ENCODE measurements at places on chromosomes 2 and 18. TPM values are rescaled to one million over a fixed set of nuclear protein-coding genes. Genes with fewer than 3 reads are reported as not detected.

Gene UGT1A4
- not detected for total RNA-seq

Gene EVX2
- total RNA-seq, result not detected

- no peaks in the 10 kb centered on the region for H3K36me3 ChIP-seq
- H3K4me1 ChIP-seq, result peaks cover 6% of the 10 kb centered on the region
- no peak overlapping the region for H3K27ac ChIP-seq
- no peak for DNase-seq
- no peak overlapping the region for H3K4me3 ChIP-seq
Measured at GRCh38 chr2:1841903-1842791, 97.8 kb upstream of the PXDN start.

Gene RGPD4
- not detected for total RNA-seq

- H3K4me3 ChIP-seq, result no peak overlapping the region
- peaks cover 5% of the 10 kb centered on the region for H3K27me3 ChIP-seq
- H3K36me3 ChIP-seq, result peaks cover 4% of the 10 kb centered on the region
- no peak overlapping the region for H3K27ac ChIP-seq
- DNase-seq, result no peak
Measured at GRCh38 chr2:235734688-235735231, 240.9 kb downstream of the AGAP1 start.

- no peak overlapping the region for H3K4me3 ChIP-seq
- H3K36me3 ChIP-seq, result no peaks in the 10 kb centered on the region
- no peaks in the 10 kb centered on the region for H3K4me1 ChIP-seq
- no peak for DNase-seq
Measured at GRCh38 chr18:64539847-64540246, 391.0 kb upstream of the LINC00305 start.

DNA sequence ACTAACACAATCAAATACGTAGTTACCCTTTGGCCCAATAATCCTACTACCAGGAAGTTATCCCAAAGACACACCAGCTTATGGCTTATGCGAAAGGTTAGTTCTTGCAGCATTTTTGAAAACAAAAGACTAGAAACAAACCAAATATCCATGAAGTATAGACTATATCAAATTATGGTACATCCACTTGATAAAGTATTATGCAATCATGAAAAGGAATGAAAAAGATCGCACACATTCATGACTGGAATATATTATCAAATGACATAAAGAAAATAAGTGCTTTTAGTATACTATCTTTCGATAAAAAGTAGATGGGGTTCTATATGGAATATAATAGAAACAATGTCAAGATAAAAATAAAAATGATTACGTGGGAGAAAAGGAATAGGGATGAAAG lies 78.2 kb downstream of the COBLL1 start:
- DNase-seq, result no peak
- no peaks in the 10 kb centered on the region for H3K36me3 ChIP-seq
- peaks cover 3% of the 10 kb centered on the region for H3K4me1 ChIP-seq
- H3K27ac ChIP-seq, result no peak overlapping the region

- no peaks in the 10 kb centered on the region for H3K4me1 ChIP-seq
- no peaks in the 10 kb centered on the region for H3K36me3 ChIP-seq
- H3K27me3 ChIP-seq, result peaks cover 1% of the 10 kb centered on the region
- no peak overlapping the region for H3K4me3 ChIP-seq
Measured at GRCh38 chr18:26479681-26480079, 68.7 kb downstream of the KCTD1 start.

GRCh38 chr2:214995926-214996670 lies 142.3 kb downstream of the ABCA12 start:
- H3K27me3 ChIP-seq, result no peaks in the 10 kb centered on the region
- H3K27ac ChIP-seq, result no peak overlapping the region
- no peak overlapping the region for H3K4me3 ChIP-seq
- no peak for DNase-seq

Gene CETN1
- not detected for total RNA-seq

- peak overlapping the region; percentile 1 for H3K27ac ChIP-seq
- H3K4me1 ChIP-seq, result peaks cover 52% of the 10 kb centered on the region
- no peak for DNase-seq
- H3K36me3 ChIP-seq, result no peaks in the 10 kb centered on the region
Measured at GRCh38 chr2:200310545-200310971, 4.1 kb downstream of the SPATS2L start.

DNA sequence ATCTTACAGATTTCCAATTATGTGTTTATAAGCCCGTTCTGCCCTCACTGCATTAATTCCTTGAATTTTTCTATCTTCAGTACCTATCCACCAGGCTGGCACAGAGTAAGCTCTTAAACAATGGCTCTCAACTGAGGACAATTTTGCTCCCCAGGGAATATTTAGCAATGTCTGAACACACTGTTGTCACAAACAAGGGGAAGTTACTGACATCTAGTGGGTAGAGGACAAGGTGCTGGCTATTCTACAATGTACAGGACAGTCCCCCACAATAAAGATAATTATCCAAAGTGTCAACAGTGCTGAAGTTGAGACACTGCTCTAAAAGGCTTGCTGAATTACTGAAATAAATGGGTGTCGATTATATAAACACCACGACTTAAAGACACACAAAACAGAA lies 5.0 kb downstream of the NDUFS1 start:
- no peak overlapping the region for H3K27ac ChIP-seq
- H3K36me3 ChIP-seq, result peaks cover 23% of the 10 kb centered on the region

Gene POTEJ
- not detected for total RNA-seq

Gene ADGRF3
- total RNA-seq, result 4.9 TPM

DNA sequence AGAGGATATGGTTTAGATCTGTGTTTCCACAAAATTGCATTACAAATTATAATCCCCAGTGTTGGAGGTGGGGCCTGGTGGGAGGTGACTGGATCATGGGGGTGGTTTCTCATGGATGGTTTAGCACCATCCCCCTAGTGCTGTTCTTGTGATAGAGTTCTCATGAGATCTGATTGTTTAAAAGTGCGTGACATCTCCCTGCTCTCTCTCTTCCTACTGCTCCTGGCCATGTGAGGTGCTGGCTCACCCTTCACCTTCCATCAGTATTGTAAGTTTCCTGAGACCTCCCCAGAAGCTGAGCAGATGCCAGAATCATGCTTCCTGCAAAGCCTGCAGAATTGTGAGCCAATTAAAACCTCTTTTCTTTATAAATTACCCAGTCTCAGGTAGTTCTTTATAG lies 33.1 kb downstream of the LHCGR start:
- DNase-seq, result no peak
- H3K4me1 ChIP-seq, result no peaks in the 10 kb centered on the region
- H3K36me3 ChIP-seq, result no peaks in the 10 kb centered on the region
- no peak overlapping the region for H3K4me3 ChIP-seq

GRCh38 chr2:30026091-30027055 lies 105.0 kb upstream of the ALK start:
- no peaks in the 10 kb centered on the region for H3K36me3 ChIP-seq
- DNase-seq, result peak; percentile 72
- no peak overlapping the region for H3K4me3 ChIP-seq

DNA sequence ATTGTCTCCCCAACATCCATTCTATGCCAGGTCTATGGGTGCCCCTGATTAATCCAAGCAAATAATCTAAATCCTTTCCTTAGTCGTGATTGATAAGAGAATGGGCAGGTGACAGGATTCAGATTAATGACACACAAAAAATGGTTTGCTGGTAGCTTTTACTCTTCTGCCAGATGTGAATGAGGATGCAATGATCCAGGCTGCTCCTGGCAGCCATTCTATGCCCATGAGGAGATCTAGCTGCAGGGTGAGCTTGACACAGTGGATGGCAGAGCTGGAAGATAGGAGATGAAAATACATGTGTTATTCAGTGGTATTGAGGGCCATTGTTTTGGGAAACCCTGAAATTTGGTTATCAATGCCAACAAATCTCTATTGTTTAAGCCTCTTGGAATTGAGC lies 69.7 kb downstream of the ACYP2 start:
- H3K27ac ChIP-seq, result no peak overlapping the region
- no peak overlapping the region for H3K4me3 ChIP-seq
- H3K4me1 ChIP-seq, result no peaks in the 10 kb centered on the region
- H3K27me3 ChIP-seq, result no peaks in the 10 kb centered on the region
- H3K36me3 ChIP-seq, result no peaks in the 10 kb centered on the region

Gene DNAJC10
- total RNA-seq, result 158 TPM

Gene RASGRP3
- total RNA-seq, result 487 TPM

Gene PTPRN
- total RNA-seq, result 1.1 TPM

- peak overlapping the region; percentile 19 for H3K27ac ChIP-seq
- peaks cover 8% of the 10 kb centered on the region for H3K4me1 ChIP-seq
- DNase-seq, result no peak
- H3K36me3 ChIP-seq, result no peaks in the 10 kb centered on the region
- H3K27me3 ChIP-seq, result peaks cover 1% of the 10 kb centered on the region
- H3K4me3 ChIP-seq, result no peak overlapping the region
Measured at GRCh38 chr2:203908797-203909185, 27.8 kb upstream of the ICOS start.

DNA sequence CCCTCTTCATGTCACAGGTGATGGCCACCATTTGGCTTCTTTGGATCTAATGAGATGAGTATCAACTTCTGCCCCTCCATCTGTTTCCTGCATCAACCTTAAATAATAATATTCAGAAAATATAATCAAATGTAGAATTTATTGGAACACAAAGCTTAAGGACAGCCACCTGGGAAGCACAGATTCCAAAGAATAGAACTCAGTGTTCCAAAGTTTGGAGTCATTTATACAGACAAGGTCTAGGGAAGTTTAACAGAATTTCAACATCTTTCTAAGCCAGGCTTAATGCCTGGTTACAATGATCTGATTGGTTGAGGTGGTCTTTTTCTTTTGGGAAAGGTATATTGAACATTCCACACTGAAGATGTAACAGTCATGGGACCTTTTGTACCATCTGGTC lies 218.0 kb upstream of the PIEZO2 start:
- no peaks in the 10 kb centered on the region for H3K36me3 ChIP-seq
- H3K27ac ChIP-seq, result no peak overlapping the region
- DNase-seq, result no peak
- no peaks in the 10 kb centered on the region for H3K27me3 ChIP-seq
- no peak overlapping the region for H3K4me3 ChIP-seq

Gene STON1
- total RNA-seq, result 3.1 TPM

Gene ZNF638
- 144 TPM for total RNA-seq

DNA sequence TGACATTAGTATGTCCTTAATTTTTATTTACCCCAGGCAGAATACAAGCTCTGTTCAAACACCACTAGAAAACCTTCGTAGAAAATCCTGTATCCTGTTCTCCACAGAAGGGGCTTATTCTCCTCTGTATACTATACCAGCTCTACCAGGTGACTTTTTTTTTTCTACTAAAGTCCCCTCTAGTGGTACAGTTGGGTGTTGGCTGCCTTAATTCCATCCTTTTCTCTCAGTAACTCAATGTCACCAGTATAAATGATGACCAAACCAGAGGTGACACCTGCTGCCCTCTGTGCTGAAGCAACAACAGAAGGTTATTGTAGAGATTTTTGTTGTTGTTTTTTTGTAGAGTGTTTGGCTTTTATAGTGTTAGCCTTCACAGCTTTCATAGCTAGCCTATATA lies 1322.0 kb downstream of the LRP1B start:
- H3K27me3 ChIP-seq, result no peaks in the 10 kb centered on the region
- no peaks in the 10 kb centered on the region for H3K4me1 ChIP-seq
- no peak overlapping the region for H3K4me3 ChIP-seq
- no peaks in the 10 kb centered on the region for H3K36me3 ChIP-seq
- no peak overlapping the region for H3K27ac ChIP-seq
- no peak for DNase-seq

GRCh38 chr2:191710411-191710900 lies 32.5 kb downstream of the NABP1 start:
- H3K4me3 ChIP-seq, result no peak overlapping the region
- no peak for DNase-seq
- H3K27ac ChIP-seq, result no peak overlapping the region
- no peaks in the 10 kb centered on the region for H3K36me3 ChIP-seq
- H3K4me1 ChIP-seq, result no peaks in the 10 kb centered on the region
- H3K27me3 ChIP-seq, result no peaks in the 10 kb centered on the region

GRCh38 chr2:164134336-164134735 lies 398.5 kb upstream of the FIGN start:
- H3K36me3 ChIP-seq, result no peaks in the 10 kb centered on the region
- DNase-seq, result no peak
- H3K4me3 ChIP-seq, result no peak overlapping the region
- no peak overlapping the region for H3K27ac ChIP-seq

Gene TRABD2A
- 7.2 TPM for total RNA-seq

GRCh38 chr2:10839813-10840212 lies 27.2 kb upstream of the PDIA6 start:
- H3K27me3 ChIP-seq, result peaks cover 10% of the 10 kb centered on the region
- H3K4me1 ChIP-seq, result no peaks in the 10 kb centered on the region
- peak; percentile 51 for DNase-seq
- H3K36me3 ChIP-seq, result peaks cover 6% of the 10 kb centered on the region
- H3K27ac ChIP-seq, result no peak overlapping the region

Gene GKN2
- total RNA-seq, result 0.36 TPM

GRCh38 chr2:200668478-200668877 lies 82.7 kb downstream of the AOX1 start:
- no peak for DNase-seq
- H3K36me3 ChIP-seq, result no peaks in the 10 kb centered on the region
- peaks cover 3% of the 10 kb centered on the region for H3K27me3 ChIP-seq
- H3K27ac ChIP-seq, result no peak overlapping the region
- H3K4me3 ChIP-seq, result no peak overlapping the region
- H3K4me1 ChIP-seq, result peaks cover 9% of the 10 kb centered on the region

DNA sequence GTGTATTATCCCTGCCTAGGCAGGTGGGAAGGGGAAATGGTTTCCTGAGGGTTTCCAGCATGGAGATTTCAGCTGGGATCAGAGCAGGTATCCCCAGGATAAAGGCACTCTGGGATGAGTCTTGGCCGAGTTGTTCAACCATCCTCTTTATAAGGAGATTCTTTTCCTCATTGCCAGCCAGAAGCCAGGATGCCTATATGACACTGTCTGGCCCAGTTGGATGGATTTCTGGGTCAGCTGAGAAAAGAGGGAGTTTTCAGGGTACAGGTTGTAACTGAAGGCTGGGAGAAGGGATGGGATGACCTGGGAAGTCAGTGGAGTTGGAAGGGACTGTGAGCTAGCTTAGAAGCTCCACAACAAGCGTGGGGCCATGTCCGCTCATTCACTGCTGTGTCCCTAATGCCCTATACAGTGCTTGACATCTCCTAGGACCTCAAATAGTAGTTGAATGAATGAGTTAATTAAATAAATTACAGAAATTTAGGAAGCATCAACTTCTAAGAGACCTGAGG lies 8.3 kb downstream of the RHOB start:
- H3K4me1 ChIP-seq, result peaks cover 24% of the 10 kb centered on the region
- peaks cover 9% of the 10 kb centered on the region for H3K27me3 ChIP-seq
- H3K36me3 ChIP-seq, result peaks cover 7% of the 10 kb centered on the region
- no peak overlapping the region for H3K27ac ChIP-seq
- DNase-seq, result no peak

DNA sequence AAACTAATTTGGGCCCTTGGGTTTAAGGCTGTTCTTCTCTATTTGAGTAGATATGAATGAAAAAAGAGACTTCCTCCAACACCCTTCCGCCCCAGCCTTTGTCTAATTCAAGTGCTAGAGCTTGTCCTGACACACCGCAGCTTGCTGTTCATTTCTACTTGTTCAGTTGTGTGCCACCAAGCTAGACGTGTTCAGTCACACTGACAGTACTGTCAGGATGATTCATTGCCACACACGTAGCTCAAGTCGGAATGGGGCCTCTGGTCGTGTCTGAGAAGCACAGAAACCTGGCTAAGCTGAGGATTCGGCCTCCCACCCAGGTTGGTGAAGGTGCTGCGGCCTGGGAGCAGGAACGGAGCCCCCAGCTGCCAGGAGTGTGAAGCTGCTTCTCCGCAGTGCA lies 45.6 kb upstream of the INHBB start:
- no peak for DNase-seq
- peaks cover 6% of the 10 kb centered on the region for H3K27me3 ChIP-seq
- H3K4me3 ChIP-seq, result no peak overlapping the region
- H3K4me1 ChIP-seq, result peaks cover 13% of the 10 kb centered on the region
- peaks cover 62% of the 10 kb centered on the region for H3K36me3 ChIP-seq

All from endothelial cell (in vitro differentiated cells).